ENCODE measurements at places on chromosomes 5 and 9.

GRCh38 chr5:57700072-57700471, 217.5 kb upstream of the ACTBL2 start:
- DNase-seq: no peak

DNA sequence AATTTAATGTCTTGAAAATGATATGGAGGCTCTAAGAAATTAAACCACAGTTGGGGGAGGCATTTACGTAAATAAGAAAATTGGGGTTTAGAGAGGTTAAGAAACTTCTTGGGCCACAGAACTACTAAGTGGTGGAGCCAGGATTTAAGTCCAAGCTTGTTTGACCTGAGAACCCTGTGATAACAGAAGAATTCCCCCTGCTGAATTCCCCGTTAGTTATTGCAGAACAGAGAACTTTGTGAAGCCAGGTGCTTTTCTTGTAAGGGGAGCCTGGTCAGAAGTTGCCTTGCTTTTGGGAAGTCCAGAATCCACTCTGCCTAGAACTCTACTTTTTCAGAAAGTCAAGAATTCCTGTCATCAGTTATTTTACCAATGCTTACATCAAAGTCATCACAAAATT, 309.3 kb upstream of the SEMA6A start:
- no peak for DNase-seq

GRCh38 chr5:131814990-131815389, 18.2 kb upstream of the FNIP1 start:
- no peak for DNase-seq

DNA sequence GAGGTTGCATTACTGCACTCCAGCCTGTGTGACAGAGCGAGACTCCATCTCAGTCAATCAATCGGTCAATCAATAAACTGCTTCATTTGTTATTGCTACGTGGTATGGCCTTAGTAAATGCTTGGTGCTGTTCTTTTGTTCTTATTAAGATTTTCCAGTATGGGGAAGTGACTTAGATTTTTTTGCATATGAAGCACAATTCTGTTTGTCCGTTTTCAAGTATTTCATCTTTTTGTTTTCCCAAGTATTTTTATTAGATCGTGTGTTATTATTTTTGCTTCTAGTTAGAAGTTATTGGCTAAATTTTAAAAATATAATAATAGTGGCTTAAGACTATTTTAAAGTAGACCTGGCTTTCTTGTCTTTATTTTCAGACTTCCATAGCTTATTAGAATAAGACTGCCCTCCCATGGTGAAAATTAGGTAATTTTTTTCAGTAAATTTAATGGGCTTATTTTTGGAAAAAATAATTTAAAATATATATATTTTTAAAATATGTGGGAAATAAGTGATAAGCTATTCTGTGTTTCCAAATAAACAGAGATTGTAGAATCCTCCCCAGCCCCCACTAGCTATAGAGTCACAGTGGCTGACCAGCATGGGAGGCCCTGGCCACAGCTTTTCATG, 14.7 kb upstream of the OMD start:
- DNase-seq: no peak

- DNase-seq: peak; percentile 84
Observed at GRCh38 chr9:34654323-34655051, 2.5 kb downstream of the IL11RA start.

GRCh38 chr9:98881836-98882568, 61.7 kb upstream of the COL15A1 start:
- no peak for DNase-seq
